IPS DF 6.9 (cell line): ENCODE measurements at places on chromosomes 2 and 18.

GRCh38 chr18:64097497-64097896, 51.4 kb downstream of the LINC00305 start:
- DNase-seq: no peak

DNA sequence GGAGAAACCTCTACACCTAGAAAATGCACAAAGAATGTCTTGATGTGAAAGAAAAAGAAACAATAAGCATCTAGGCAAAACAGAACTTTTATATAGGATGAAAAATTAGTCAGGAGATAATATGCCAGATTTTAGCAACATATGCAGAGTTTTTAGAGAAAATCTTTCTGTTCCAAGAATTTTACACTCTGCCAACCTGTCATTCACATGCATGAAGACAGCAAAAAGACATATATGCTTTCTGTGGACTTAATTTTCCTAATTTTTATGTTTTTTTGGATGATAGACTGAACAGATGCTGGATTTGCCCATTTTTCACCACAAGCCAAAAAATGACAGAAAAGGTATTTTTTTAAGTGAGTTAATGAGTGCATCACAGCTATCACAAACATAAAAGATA, 637.3 kb downstream of the TRIB2 start:
- no peak for DNase-seq

DNA sequence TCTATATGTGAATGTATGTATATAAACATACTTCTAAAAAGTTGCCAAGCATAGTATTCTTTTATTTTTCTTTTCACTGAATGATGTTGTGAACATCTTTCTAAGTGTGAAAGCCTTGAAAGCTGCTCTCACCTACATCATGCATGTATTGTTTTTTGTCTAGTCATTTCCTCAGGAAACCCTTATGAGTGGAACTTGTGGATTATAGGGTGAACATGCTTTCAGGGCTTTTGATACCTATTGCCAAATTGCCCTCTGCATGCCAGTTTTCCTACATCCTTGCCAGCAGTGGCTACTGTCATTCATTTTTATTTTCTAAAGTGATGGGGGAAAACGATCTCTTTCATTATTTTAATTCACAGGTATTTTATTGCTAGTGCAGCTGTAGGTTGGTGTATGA, 78.3 kb downstream of the ADAM23 start:
- DNase-seq: no peak

DNA sequence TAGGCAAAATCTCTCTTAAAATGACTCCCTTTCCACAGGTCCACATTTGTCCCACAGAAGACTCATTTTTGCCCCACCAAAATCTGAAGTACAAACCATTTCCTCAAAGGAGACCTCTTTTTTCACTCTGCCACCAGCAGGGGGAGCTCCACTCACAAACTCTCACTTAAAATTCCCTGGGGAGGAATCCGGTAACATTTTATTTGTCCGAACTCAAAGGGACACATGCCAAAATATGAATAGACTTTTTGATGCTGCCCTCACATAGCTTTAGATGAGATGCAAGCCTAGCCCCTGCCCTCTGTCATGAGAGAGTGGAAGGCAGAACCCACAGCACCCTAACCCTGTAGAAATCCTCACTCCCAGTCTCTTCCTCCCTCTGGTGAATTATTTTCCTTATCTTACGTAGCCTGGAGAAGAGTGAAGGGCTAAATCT, 57.1 kb downstream of the RMDN2 start:
- DNase-seq: peak; percentile 48

DNA sequence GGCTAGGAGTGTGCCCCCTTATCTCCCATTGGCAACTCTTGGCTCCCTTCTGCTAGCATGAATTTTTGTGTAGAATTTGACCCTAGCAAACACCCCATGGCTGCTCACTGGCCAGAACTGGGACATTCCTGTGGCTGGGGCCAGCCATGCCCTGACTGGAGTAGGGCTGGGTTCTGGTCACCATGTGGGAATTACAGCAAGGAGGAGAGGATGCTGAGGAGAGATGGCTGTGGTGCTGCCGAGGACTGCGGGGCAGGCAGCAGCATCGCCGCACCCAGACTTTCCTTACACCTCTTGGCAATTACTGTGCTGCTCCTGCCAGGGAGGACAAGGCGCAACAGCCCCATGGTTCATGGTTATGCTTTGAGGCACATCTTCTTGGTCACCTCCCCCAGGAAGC, 12.7 kb downstream of the KCNF1 start:
- DNase-seq: no peak

- DNase-seq: no peak
These were observed 107.0 kb upstream of the ZC3H15 start for GRCh38 chr2:186379052-186379451.

DNA sequence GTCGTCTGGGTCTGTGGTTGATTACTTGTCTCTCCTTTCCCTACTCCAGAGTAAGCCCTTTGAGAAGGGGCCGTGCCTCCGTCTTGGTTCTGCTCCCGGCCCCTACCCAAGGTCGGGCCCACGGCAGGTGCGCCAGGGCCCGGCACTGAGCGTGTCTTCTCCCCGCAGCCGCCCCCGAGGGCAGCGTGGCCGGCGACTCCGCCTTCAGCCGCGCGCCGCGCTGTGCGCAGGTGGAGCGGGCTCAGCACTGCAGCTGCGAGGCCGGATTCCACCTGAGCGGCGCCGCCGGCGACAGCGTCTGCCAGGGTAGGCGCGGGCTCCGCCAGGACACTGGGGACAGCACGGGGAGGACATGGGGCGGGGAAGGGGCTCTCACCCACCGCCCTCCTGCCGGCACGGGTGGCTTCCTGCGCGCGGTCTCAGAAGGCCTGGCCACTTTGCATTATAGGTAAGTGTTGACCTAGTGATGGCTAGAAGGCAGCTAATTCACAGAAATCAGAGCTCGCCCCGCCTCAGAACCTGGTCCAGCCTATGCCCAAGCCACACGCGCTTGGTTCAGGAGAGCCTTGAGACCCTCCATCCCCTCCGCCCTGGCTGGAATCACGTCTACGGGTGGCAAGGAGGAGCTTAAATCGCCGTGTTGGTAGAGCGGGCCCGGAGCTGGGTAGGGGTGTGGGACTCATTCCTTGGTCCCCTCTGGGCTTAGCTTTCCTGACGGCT, 43.5 kb downstream of the FBLN7 start:
- DNase-seq: peak; percentile 45

DNA sequence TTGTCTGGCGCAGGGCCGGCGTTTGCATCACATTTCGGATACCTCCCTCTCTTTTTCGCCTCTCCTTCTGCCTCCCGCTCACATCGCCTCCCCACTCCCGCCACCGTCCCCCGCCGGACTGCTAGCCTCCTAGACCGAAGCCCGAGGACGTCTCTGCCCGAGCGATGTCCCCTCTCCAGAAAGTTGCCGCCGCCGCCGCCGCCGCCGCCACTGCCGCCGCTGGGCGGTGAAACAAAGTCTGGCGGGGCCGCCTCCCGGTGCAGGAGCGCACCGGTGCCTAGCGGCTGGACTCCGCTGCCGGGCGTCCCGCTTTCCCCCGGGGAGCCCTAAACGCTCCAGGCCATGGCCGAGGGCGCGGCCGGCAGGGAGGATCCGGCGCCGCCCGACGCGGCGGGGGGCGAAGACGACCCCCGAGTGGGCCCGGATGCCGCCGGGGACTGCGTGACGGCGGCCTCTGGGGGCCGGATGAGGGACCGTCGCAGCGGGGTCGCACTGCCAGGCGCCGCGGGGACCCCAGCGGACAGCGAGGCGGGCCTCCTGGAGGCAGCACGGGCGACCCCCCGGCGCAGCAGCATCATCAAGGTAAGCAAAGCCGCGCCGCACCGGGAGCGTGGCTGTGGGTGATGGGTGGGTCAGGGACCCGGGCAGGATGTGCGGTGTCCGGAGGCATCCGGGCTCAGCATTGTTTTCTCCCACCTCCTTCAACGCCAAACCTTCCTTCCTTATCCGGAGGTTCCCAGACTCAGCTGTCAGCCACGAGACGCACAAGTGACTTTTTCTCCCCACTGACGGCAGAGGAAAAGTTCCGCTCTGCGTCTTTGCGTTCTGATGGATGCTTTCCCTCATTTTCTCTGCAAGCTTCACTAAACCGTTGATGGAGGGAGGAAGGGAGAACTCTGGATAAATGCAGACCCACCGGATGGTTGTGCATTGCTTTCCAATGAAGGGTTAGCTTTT, 643 bp downstream of the PLCL1 start:
- no peak for DNase-seq

DNA sequence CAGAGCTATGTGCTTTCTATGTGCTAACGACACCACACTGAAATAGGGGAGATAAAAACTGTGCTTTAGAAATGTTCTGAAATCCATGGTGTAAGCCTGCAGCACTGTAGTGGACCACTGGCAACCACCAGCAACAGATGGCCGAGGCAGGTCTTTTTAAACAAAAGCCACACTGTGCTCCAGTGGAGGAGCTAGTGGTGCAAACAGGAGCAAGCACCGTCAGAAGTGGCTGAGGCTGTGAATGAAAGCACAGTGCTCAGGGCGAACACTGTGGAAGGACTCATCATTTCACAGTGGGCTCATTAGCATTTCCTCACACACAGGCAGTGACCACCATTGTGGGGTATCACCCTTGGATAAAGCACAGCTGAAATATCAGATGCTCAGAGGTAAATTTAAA, 22.9 kb upstream of the MTX2 start:
- no peak for DNase-seq

- DNase-seq: no peak
These were observed 17.3 kb upstream of the PSD4 start for GRCh38 chr2:113156278-113157117.

DNA sequence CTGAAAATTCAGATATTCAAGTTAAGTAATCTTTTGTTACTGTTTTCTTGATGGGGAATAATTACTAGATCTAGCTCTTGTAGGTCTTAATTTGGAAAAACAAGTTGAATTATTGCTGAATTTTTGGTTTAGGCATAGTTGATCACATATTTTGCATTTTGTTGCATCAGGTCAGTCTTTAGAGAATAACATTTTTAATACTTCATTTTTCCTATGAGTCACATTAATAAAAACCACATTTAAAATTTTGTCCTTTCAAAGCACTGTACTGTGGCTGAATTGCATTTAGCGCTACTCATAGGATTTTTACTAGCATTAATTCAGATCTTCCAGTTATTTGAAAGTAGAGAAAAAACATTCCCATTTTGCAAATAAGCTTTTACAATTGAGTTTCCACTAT, 23.2 kb downstream of the MAP4K4 start:
- no peak for DNase-seq

DNA sequence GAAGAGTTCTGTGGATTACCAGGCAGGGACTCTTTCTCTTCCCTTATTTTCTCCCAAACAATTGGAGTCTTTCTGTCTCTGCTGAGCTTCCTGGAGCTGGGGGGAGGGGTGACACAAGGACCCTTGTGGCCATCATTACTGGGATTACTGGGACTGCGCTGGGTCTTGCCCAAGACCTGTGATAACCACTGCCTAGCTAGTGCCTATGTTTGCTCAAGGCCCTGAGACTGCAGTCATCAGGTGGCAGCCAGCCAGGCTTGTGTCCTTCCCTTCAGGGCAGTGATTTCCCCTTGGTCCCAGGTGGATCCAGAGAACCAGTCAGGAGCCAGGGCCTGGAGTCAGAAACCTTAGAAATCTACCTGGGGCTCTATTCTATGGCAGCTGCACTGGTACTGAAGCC, 355.6 kb downstream of the PARD3B start:
- DNase-seq: no peak

DNA sequence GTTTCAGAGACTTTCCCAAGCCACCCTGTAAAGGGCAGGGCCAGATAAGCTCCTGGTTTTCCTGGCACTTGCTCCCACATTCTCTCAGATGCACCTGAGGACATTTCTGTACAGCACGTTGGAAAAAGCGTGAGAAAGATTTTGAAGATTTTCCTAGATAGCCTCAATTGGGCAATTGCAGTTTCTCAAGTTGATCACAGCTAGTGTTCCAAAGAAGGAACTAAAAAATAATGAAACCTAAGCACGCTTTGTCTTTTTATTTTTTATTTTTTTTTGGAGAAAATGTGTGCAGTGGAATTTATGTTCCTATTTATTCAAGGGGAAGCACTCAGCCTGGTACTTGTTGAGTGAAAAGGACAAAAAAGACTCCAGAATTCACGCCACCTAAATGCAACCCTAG, 429.1 kb downstream of the RNF144A start:
- DNase-seq: no peak

DNA sequence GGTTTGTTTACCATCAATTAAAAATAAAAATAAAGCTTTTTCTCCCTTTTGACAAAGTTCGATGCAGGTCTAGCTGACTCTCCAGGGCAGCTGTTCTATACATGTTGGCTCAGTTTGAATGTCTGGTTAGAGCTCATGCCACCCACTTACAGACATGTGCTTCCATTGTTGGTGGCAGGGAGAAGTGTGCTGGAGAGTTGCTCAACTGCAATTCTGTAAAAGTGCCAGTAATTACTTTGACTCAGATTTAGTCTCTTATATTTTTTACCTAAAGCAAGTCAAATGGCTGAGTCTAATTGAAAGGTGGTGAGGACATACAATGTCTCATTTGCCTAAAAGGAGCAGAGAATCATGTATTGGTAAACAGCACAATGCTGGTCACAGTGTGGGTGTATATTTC, 609.1 kb upstream of the SYT4 start:
- no peak for DNase-seq

- DNase-seq: no peak
These were observed 12.3 kb downstream of the ASPRV1 start for GRCh38 chr2:69948963-69949645.

GRCh38 chr2:103656558-103656957, 894.7 kb downstream of the TMEM182 start:
- no peak for DNase-seq

DNA sequence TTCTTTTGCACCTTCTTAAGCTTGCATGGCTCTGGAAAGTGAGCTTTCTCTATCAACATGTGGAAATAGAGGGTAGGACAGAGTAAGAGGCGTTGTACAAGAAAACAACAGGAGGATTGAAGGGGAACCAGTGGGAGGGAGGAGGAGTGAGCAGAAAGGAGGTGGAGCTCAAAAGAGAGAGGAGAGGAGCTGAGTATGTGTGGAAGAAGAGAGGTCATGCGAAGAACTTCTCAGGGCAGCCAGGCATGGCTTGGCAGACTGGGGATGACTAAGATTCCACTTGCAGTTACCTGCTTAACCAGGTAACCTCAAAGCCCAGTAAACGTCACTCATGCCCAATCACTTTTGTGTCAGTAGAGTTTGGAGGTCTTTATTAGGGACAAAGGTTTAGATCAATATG, 105.1 kb downstream of the BCL2L11 start:
- no peak for DNase-seq

GRCh38 chr2:203675086-203675485, 31.4 kb upstream of the CD28 start:
- DNase-seq: no peak

GRCh38 chr2:73892631-73893329, at the start of gene ACTG2:
ACTG2 (plus strand) TSS chr2:73893008; CDS start chr2:73901312, 8,304 bp downstream.
- no peak for DNase-seq

- no peak for DNase-seq
These were observed 60.1 kb upstream of the DLX2 start for GRCh38 chr2:172162739-172163336.
